ENCODE measurements at places on chromosomes 16 and 17.

- DNase-seq = no peak
Observed at GRCh38 chr17:39016193-39017153, 49.3 kb upstream of the FBXO47 start.

DNA sequence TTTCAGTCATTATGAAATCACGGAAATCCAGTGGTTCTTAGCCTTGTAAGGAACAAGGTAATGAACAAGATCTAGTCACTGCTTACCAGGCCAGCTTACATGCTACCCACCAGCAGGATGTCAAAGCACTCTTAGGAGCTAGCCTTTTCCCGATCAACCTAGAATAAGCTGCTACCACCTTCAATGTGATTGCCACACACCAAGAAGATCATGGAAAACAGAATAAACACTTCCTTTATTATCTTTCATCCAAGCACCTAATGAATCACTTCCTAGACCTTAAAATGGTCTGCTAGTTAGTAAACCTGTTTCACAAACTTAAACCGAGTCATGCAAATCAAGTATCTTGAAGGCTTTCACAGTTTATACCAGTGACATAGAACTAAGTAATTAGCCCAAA is 5.0 kb downstream of the BBS2 start:
- DNase-seq = no peak

- DNase-seq = no peak
Observed at GRCh38 chr16:57372372-57373116, at the start of gene CX3CL1. Gene CX3CL1 (plus strand): TSS chr16:57372490. CDS start chr16:57372569, 79 bp downstream.

- DNase-seq = no peak
Observed at GRCh38 chr16:49739381-49739780, 116.5 kb downstream of the ZNF423 start.

GRCh38 chr17:51347851-51348584 is 87.7 kb downstream of the UTP18 start:
- DNase-seq = no peak

All from activated T-cell treated with anti-CD3 and anti-CD28 coated beads for 48 hours (primary cell).